Tracheal epithelial cell (primary cell): ENCODE measurements at places on chromosomes 7 and 10. TPM values are rescaled to one million over a fixed set of nuclear protein-coding genes. Genes with fewer than 3 reads are reported as not detected.

VSTM2A gene
- not detected in 2 replicates for total RNA-seq

PLPP4 gene
- 1.3 and 2.9 TPM in 2 replicates for total RNA-seq

TRPV5 gene
- not detected in 2 replicates for total RNA-seq

EIF5AL1 gene
- total RNA-seq = 0.43 and 0.48 TPM in 2 replicates

DYNC1I1 gene
- 0.21 and 0.24 TPM in 2 replicates for total RNA-seq

ANXA8L1 gene
- 183 and 261 TPM in 2 replicates for total RNA-seq

BHLHA15 gene
- 0.85 and 3.4 TPM in 2 replicates for total RNA-seq

PRKAR2B gene
- under 0.01 and 0.24 TPM in 2 replicates for total RNA-seq

DGKI gene
- 4.1 TPM in 1 of 2 replicates, not detected in the other for total RNA-seq

CCDC172 gene
- total RNA-seq = not detected in 2 replicates

GIMAP6 gene
- total RNA-seq = under 0.01 TPM in 2 replicates

SLC13A1 gene
- not detected in 2 replicates for total RNA-seq

METTL27 gene
- total RNA-seq = 6.3 TPM in 1 of 2 replicates, not detected in the other

TYW1B gene
- total RNA-seq = 0.85 and 2.7 TPM in 2 replicates

TLL2 gene
- total RNA-seq = 0.85 and 5.3 TPM in 2 replicates

NDUFA5 gene
- 20.7 and 24.9 TPM in 2 replicates for total RNA-seq

C10orf62 gene
- not detected in 2 replicates for total RNA-seq

NEUROD6 gene
- total RNA-seq = not detected in 2 replicates

FAM25A gene
- total RNA-seq = 10.8 TPM in 1 of 2 replicates, not detected in the other

PRKG1 gene
- total RNA-seq = 0.24 and 0.43 TPM in 2 replicates

HTR5A gene
- total RNA-seq = not detected in 2 replicates

OR6B1 gene
- total RNA-seq = not detected in 2 replicates

NCF1 gene
- total RNA-seq = 0.48 TPM in 1 of 2 replicates, not detected in the other

OPALIN gene
- not detected in 2 replicates for total RNA-seq

TRIM50 gene
- not detected in 2 replicates for total RNA-seq

KLF14 gene
- not detected in 2 replicates for total RNA-seq
